Hematopoietic multipotent progenitor cell treated with erythropoietin and hydrocortisone succinate and interleukin-3 and kit ligand, for 17 days (in vitro differentiated cells): ENCODE measurements at places on chromosomes 6 and 20.

DNA sequence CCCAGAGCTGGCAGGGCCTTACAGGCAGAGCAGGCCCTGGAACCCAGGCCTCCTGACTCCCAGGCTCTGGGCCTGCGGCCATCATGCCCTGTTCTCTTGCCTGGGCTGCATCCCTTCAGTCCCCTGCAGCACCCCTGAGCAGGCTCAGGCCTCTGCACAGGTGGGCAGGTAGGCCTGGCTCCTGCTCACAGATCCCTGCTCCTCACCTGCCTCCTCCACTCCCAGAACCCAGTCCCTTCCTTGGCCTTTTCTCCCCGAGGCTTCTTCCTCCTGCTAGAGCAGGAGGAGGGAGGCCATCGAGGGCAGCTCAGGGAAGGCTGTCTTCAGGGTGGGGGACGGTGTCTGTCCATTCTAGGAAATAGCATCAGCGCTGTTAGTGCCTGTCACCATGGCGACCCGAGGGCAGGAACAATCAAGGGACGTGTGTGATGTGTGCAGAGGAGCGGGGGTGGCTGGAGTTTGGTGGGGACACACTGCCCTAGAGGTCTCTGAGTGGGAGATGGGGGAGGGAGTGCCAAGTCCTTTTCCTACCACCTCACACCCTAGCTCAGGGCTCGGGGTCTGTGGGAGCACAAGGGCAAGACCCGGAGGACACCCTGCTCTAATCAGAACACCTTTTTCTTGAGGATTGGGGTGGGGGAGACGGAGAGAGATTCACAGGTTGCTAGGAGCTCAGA, 26.6 kb downstream of the GLP1R start:
- DNase-seq: no peak

- DNase-seq: no peak
Measured at GRCh38 chr20:8168785-8169288, 36.8 kb downstream of the PLCB1 start.

- DNase-seq: no peak
Measured at GRCh38 chr20:10565191-10565921, 108.4 kb downstream of the JAG1 start.

- peak; percentile 56 for DNase-seq
Measured at GRCh38 chr20:54062812-54063280, 7.5 kb downstream of the BCAS1 start.

DNA sequence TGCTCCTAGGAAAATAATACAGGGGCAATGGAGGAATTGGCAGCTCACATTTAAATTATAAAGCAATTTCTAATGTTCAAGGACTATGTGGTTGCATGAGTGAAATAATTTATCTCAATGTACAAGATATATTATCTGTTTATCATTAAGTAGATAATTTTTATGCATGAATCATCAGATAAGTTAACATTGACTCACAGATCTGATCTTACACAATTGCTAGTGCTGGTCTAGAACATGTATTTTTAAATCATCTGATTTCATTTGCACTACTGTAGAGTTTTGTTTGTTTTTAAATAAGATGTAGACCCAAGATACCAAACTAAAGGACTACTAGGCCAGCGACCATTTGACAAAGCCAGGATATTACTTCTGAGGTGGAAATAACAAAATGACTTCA, 199.2 kb downstream of the BMP2 start:
- DNase-seq: no peak

DNA sequence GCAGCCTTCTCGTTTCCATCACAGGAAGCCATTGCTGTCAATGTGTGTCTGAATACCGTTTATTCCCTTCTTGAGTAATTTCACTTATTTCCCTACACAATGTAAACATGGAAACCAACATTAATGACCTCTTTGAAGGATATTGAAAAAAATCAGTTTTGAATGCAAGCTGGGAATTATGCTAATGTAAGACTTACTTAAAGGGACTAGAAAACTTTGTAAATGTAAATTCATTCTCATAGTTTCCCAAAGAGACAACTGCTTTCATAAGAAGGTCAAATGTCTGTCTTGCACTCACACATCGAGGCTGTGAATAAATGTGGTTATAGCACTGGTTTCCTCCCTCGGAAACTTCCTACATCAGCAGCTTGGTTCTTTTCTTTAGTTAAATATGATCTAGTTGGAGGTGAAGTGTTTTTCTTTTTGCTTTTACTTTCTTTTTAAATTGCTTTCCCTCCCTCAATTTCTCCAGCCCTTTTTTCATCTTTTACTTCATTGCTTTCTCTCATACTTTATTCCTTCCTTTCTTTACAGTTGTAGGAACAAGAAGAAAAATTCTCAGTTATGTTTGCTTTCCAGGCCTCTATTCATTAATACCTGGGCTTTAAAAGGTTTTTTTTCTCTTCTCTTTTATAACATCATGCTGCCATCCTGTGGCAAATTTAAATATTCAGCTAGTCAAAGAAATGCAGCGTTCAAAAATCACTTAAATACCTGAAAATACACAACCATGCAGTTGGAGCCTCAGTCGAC, 108.3 kb downstream of the TNFAIP3 start:
- no peak for DNase-seq

DNA sequence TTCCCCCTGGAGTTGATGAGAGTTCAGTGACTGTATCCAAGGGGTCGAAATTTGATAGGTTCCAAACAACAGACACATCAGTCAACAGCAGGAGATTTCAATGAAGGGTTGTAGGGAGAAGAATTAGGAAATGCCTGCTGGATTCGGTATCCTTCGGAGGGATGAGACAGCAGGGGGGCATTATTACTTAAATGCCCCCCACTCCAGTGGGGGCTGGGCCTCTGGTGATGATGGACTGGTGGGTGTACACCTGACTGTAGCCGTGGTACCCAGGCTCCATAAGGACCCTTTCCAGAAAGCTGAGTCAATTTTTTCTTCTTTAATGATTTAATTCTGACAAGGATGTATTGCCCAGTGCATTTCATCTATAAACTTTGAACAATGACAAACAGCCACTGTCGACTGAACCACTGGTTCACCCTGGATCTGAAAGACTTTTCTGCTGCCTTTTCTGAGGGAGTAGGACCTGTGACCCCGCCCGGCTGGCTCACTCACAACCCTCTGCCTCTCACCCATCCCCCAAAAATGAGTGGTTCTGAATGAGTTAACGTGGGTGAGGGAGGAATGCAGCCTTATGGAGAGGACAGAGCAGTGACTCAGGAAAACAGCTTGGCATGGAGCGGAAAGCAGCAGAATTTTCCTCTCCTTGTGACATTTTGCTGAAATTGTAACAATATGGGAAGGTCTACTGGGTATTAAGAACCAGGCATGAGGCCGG, 41.0 kb downstream of the ZMYND8 start:
- peak; percentile 34 for DNase-seq

DNA sequence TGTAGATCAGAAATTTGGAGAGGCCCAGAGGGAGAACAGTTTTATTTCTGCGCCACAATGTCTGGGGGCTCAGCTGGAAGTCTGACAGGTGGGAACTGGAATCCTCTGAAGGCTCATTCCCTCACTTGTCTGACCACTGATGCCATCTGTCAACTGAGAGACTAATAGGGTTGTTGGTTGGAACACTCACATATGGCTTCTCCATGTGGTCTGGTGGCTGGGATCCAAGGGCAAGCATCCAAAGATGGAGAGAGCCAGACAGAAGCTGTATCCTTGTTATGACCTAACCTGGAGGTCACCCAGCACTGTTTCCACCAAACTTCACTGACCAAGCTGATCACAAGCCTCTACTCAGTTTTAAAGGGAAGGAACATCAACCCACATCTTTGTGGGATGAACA, 117.9 kb upstream of the AKAP12 start:
- DNase-seq: no peak

GRCh38 chr20:32806356-32806755, 13.4 kb upstream of the MAPRE1 start:
- no peak for DNase-seq

- DNase-seq: no peak
Measured at GRCh38 chr6:46538800-46539480, 47.7 kb upstream of the RCAN2 start.

- DNase-seq: no peak
Measured at GRCh38 chr6:17417817-17418216, 24.4 kb downstream of the CAP2 start.

DNA sequence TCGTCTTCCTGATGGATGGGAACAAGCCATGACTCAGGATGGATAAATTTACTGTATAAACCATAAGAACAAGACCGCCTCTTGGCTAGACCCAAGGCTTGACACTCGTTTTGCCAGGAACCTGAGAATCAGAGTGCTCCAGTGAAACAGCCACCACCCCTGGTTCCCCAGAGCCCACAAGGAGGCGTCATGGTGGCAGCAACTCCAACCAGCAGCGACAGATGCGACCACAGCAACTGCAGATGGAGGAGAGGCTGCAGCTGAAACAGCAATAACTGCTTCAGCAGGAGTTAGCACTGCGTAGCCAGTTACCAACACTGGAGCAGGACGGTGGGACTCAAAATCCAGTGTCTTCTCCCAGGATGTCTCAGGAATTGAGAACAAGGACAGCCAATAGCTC, 100.9 kb upstream of the SAMD5 start:
- DNase-seq: no peak

- no peak for DNase-seq
Measured at GRCh38 chr6:31875877-31876276, 2.9 kb downstream of the SLC44A4 start.

DNA sequence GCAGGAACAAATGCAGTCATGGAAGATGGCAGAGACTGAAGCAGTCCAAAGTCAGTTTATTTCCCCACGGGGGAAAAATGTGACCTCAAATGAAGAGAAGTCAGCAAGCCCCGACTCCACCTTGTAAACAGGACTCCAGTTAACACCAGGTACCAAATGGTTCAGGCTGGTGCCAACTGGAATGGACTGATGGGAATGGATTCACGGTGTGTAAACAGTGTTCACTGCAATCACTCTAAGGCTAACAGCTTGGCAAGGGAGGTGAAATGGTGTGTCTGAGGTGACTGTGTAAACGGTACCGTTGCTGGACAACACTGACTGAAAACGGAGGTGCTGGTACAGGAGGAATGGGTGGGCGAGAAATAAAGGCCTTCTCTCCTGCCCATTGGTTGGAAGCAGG, 12.0 kb downstream of the PLAGL2 start:
- DNase-seq: no peak

DNA sequence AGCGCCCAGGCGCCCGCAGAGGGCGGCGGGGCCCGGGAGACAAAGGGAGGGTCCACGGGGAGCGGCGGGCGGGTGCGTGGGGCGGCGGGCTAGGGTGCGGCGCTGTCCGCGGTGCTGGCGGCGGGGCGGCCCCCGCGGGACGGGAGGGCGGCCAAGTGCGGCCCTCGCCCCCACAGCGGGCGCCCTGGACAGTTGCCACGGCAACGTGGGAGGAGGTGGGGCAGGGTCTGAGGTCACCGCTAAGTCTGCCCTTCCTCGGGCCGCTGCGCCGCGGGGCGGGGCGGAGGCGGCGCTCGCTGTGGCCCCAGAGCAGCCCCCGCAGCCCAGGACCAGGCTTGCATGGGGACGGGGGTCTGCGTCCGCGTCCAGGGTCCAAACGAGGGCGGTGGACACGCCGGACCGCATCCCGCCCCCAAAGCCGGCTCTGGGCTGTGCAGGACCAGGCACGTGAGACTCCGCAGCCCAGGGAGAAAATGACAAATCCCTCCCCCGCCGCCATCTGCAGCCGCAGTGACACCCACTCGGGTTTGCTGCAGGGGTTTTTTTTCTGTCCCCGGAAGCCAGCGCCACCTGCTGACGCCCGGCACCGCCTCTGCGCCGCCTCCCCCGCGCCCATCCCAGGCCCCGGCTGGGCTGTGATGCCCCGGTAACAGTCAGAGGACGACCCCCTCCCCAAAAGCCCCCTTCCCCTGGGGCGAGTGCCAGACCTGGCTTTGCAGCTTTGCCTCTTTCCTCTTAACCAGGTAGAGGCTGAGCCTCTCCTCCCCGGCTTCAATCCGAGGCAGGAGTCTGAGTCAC, 36.8 kb downstream of the YTHDF1 start:
- DNase-seq: no peak

GRCh38 chr6:170446841-170447560, 106.1 kb downstream of the PSMB1 start:
- no peak for DNase-seq

GRCh38 chr6:21801446-21802174, 208.1 kb downstream of the SOX4 start:
- no peak for DNase-seq

DNA sequence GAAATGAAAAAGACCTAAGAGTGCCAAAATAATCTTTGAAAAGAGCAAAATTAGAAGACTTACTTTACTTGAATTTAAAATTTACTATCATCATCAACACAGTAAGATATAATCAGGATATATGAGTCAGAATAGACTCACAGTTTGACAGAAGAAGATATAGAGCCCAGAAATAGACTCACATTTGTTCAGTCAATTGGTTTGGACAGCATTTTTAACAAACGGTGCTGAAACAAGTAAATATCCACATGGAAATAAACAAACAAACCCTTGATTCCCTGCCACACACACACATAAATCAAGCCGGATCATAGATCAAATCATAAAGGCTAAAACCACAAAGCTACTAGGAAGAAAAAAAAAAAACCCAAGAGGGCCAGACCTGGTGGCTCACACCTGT, 291.1 kb downstream of the ADGRG6 start:
- no peak for DNase-seq

GRCh38 chr20:2136275-2136674, 34.6 kb downstream of the STK35 start:
- no peak for DNase-seq

GRCh38 chr20:59660471-59660870, 56.1 kb downstream of the PHACTR3 start:
- DNase-seq: no peak

GRCh38 chr6:93088621-93089501, 330.5 kb downstream of the EPHA7 start:
- no peak for DNase-seq

GRCh38 chr20:62063981-62064769, 1.5 kb downstream of the TAF4 start:
- DNase-seq: no peak
